ENCODE measurements at places on chromosomes 6 and 20.

GRCh38 chr20:25397821-25398220 lies 7.2 kb upstream of the ABHD12 start:
- no peak for DNase-seq

DNA sequence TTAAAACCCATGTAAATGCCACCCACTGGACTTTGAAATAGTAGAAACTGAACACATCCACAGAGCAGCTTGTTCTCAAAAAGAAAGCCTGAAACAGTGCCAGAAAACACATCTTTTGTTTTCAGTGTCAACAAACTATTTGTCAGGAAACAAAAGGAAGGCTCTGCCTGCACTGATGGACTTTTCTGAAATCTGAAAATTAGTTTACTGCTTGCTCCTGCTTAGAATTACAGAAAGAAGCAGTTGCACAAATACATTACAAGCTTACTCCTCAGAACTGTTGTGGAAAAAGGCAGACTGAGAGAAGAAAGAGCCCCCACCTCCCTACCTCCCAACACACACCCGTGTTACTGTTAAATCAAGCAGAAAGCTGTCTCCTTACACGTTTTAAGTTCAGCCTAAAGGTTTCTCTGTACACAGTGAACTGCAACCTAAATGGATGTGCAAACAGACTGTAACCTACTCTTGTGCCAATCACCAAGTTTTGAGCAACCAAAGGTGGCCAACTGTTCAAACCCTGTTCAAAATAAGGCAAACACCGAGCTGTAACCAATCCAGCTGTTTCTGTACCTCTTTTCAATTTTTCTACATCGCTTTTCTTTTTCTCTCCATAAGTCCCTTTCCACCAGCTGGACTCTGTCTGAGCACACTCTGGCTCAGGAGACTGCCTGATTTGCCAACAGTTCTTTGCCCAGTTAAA lies 43.7 kb downstream of the FRK start:
- DNase-seq: no peak

GRCh38 chr20:5146871-5147592 lies 20.2 kb downstream of the CDS2 start:
- DNase-seq: no peak

- DNase-seq: no peak
These were observed 980 bp upstream of the SALL4 start for GRCh38 chr20:51803148-51803854.

GRCh38 chr6:34696189-34696738 lies 303 bp downstream of the ILRUN start:
- DNase-seq: peak; percentile 73

DNA sequence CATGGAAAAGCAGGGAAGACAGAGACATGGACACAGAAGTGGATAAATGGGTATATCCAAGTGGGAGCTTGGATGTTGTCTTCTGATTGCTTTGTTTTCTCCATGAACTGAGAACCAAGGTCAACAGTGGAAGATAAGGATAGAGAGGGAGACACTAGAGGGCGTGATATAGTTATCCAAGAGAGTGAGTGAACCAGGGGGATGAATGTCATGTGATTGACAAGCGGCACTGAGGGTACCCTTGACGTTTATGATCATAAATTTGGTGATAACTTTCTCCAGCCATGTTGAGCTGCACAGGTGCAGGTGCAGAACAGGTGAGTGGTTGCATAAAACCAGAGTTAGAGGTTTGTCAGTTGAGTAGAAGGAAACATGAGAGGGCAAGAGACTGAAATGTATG lies 20.7 kb downstream of the EBF4 start:
- no peak for DNase-seq

DNA sequence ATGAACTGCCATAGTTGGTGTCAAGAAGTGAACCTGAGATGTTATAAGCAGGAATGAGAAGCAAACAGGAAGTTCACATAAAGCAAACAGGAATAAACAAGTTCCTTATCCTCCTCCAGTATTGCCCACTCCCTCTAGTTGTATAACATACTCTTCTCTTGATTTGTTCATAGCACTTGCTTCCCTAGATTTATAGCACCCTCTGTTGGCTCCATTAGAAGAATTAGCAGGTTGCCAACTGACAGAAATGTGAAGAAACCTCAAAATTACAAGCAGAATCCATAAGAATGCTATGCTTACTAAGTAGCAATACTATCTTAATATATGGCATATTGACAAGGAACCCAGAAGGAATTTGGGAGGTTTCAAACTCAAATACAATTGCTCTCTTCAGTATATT lies 195.4 kb downstream of the TBX18 start:
- DNase-seq: no peak

- DNase-seq: no peak
These were observed 472.2 kb downstream of the UTRN start for GRCh38 chr6:144757299-144757698.

DNA sequence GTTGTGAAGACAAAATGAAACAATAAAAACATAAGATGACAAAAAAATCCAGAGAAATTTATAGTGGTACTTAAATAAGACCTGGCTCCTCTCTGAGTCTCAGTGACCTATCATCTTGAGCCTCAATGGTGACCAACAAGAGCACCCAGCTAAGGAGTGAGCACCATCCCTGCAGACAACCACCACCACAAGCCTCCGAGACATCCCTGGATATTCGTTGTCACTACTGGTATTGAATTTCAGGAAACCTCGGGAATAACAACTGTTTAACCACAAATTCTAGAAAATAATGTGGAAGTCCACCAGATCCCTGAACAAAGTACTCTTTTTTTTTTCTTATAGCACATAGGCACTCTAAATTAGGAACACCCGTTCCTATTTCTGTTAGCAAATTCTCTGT lies 32.2 kb upstream of the ADGRF5 start:
- DNase-seq: no peak

DNA sequence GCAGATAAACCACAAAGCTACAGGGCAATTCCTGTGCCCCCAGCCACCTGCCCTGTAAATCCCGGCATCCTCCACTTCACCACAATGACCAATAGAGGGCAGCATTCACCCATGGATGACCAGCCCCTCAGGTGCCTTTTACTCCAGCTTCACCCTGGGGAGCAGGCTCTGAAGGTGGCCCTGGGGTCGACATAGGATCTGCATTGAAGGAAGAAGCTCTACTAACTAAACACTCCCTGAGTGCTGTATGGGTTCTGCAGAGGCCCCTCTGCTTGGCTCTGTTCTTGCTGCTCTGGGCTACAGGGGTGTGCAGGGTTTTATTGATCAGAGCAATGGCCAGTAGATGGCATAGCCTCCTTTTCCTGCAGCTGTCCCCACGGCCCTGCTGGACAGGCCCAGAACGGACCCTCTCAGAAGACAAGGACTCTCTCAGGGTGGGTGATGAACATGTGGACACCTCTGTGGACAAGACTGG lies 20.3 kb downstream of the CST4 start:
- DNase-seq: no peak
